ENCODE measurements at places on chromosomes 1 and 21. TPM values are rescaled to one million over a fixed set of nuclear protein-coding genes. Genes with fewer than 3 reads are reported as not detected.

DNA sequence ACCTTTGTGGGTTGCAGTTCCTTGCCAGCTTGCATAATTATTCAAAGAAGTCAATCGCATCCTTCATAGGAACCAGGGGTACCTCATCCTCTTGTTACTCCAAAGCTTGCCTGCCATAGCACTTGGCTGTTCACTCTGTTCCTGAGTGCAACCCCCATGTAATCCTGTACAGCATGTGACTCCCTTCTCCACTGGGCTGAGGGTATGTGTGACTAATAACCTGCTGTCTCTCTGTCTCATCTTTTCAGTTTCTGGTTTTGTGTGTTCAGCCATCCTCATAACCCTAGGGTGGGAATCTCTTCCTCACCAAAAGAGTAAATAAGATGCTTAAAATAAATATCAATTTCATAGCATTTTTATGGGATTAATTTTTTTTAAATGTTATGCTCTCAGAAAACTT lies 351.9 kb downstream of the S1PR1 start:
- no peak for DNase-seq

- no peak for DNase-seq
Observed at GRCh38 chr1:173669491-173669941, at the start of gene ANKRD45. TSS of gene ANKRD45 (minus strand) at chr1:173669851. CDS start at chr1:173659418, 10,433 bp downstream.

DNA sequence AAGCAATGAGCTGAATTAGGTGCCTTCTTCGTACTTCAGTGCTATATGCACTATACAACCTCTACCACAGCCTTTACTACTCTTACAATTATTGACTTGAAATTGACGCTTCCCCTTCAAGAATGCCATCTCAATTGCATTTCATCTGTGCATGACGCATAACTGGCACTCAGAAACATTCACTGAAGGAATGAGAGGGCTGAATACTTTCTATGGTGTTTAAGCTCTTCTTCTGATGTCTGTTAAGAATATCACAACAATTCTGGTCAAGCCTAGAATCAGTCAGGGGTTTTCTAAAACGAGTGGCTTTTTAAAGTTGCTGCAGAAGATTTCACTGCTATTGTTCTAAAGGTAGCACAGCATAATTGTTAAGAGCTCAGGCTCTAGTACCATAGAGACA lies 11.5 kb downstream of the DENND1B start:
- no peak for DNase-seq

DNA sequence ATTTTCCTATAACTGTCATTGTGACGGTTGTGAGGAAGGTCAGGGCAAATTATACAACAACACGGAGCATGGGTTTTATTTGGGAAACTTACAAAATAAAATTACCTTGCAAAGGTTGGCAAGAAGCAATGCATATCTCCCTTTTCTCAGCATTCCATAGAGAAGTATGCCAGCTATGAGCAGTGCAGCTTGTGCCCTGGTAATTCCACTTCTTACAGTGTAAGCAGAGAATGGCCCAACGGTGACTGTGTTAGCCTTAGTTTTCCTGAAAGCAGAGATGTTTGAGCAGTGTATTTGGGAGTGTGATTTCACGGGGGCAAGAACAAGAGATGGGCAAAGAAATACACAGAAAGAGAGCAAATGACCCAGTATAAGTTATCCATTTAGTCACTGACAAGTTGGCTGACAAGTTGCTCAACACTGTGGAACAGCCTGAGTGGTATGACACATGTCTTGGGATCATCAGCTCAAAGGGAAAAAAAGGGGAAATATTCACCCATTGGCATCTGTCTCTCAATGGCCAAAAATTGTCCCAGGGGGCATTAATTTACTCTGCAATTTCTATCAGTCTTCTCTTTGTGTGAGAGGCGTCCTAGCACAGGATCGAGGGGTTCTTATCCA lies 210.9 kb upstream of the NRIP1 start:
- DNase-seq: no peak

DNA sequence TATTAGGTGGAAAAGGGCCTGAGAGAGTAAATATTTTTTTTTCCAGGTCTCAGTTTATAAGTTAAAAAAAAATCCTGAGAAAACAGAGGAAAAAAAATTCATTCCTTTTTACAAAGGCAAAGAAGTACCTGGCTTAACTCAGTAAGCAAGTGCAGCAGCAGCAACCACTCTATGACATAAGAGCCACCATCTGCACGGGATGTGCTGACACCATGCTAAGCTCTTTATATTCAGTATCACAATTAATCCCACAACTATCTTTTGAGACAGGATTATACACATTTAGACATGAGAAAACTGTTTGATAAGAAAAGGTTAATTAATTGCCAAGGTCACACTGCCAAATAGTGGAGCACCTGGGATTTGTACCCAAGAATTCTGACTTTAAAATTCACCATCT lies 13.4 kb upstream of the DPT start:
- no peak for DNase-seq

- DNase-seq: no peak
Observed at GRCh38 chr1:5973771-5974170, 18.5 kb downstream of the NPHP4 start.

GRCh38 chr1:117020526-117021156 lies 19.1 kb downstream of the CD101 start:
- no peak for DNase-seq

DNA sequence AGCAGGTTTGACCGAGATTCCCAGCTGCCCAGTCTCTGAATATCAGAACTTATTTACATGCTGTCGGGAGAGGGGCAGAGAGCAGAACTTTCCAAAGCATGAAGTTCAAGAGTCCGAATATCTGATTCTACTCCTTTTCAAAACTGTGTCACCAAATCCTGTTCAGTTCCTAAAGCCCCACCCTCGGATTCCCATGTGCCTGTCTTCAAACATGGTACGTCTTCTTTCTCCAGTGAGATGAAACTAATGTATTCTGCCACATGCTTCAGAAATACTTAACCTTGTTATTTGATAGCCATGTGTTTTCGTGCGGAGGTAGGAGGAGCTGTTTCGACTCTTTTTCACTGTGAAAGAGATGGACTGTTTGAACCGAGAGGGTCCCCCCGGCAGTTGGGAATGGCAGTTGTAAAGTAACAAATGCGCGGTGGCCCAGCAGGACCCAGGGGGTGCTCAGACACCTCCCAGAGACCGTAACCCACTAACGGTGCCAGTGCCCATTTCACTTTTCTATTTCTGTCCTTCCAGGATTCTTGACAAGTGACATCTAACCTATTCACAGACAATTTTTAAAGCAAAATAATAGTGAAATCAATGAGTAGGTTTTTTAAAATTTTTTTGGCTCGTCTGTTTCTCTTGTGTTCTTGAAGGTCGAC lies 67.2 kb downstream of the ZBTB18 start:
- no peak for DNase-seq

- DNase-seq: no peak
Observed at GRCh38 chr21:28827422-28827821, 165.3 kb downstream of the LTN1 start.

- no peak for DNase-seq
Observed at GRCh38 chr1:26945728-26946127, 14.5 kb downstream of the KDF1 start.

DNA sequence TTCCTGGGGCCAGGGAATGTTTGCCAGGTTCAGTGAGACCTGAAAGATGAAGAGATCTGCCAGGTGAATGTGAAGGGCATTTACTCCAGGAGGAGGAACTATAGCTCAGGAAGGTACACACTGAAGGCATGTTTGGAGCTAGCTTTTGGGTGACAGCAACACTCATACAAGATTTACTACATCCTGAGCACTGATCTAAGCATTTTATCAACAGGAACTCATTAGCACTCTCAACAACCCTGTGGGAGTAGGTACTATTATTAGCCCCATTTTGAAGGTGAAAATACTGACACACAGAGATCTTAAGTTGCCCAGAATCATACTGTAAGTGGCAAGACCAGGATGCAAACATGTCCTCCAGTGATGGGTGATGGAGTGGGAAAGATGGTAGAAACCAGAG lies 6.7 kb downstream of the GADD45A start:
- no peak for DNase-seq

DNA sequence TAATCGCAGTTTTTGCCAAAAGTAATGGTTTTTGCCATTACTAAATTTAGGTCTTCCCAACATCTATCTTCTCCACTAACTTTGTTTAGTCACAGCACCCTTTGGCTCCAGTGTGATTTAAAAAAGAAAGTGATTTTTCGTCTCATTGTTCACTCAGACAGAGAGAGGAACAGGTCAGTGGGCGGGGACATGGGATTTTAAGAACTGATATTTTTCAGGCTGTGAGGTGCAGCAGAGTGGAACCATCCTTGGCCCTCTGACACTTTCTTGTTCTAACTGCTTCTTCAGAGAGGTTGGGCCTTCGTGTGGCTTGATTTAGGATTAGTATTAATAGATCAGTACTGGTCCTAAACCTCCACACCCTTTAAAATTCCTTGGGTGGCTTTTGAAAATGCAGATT lies 38.8 kb downstream of the CASQ2 start:
- DNase-seq: no peak

- no peak for DNase-seq
Observed at GRCh38 chr1:5901841-5902240, 90.4 kb downstream of the NPHP4 start.

GRCh38 chr21:38266732-38267131 lies 9.9 kb downstream of the KCNJ15 start:
- DNase-seq: no peak

- no peak for DNase-seq
Observed at GRCh38 chr1:23548704-23549143, 10.6 kb downstream of the ID3 start.

DNA sequence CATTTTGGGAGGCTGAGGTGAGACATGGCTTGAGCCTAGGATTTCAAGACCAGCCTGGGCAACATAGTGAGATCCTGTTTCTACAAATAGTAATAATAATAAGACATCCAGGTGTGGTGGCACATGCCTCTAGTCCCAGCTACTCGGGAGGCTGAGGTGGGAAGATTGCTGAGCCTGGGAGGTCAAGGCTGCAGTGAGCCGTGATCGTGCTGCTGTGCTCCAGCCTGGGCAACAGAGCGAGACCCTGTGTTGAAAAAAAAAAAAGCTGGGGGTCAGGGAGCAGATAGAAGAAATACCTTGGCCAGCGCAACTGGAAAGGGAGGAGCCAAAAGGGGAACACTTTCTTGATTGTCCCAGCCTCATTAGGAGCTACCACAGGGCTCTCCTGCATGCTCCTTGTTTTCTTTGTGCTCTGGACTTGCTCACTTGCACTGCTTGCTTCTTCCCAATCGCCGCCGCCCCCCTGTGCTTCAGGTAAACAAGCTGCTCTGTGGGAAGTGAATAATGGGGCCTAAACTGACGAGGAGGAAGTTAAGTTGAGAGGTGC lies 31.1 kb downstream of the PBX1 start:
- no peak for DNase-seq

DNA sequence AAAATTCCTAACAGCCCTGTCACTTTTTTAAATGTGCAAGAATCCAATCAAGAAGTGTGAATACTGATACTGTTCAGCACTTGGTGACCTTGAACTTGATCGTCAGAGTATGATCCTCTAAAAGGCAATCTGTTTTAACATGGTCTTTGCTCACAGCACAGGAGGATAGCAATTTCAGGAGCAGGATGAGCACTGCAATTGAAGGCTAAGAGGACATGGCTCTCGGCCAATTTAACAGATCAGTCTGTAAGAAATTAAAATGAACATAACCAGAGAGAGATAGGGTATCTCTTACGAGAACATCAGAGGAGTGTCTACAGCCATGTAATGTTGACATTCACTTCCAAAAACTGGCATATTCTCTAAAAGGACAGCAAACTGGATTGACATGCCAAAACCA lies 243.1 kb downstream of the LTN1 start:
- no peak for DNase-seq

GRCh38 chr1:23634840-23635651 lies 56.6 kb upstream of the RPL11 start:
- peak; percentile 48 for DNase-seq

- DNase-seq: no peak
Observed at GRCh38 chr1:66350001-66350547, 183.9 kb upstream of the SGIP1 start.

DNA sequence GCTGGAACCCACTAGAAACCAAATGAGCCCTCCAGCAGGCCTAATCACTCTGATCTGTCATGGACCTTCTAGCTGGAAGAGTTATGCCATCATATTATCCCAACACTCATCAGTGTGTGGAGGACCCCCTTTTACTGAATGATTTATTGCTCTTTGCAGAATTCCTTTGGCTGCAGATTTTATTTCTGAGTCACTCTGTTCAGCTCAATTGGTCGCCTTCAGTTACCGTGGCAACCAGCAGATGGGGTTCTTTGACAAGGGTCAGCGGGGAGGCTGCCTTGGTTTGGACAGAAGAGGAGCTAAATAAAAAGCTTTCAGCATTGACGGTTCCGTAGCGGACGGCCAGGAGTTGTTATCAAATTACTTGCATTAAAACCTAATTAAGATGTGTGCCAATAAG lies 220.1 kb downstream of the SDCCAG8 start:
- no peak for DNase-seq

GRCh38 chr1:164678136-164678700 lies 119.2 kb downstream of the PBX1 start:
- no peak for DNase-seq

GRCh38 chr21:14862794-14863720 lies 201.7 kb downstream of the NRIP1 start:
- no peak for DNase-seq

DNA sequence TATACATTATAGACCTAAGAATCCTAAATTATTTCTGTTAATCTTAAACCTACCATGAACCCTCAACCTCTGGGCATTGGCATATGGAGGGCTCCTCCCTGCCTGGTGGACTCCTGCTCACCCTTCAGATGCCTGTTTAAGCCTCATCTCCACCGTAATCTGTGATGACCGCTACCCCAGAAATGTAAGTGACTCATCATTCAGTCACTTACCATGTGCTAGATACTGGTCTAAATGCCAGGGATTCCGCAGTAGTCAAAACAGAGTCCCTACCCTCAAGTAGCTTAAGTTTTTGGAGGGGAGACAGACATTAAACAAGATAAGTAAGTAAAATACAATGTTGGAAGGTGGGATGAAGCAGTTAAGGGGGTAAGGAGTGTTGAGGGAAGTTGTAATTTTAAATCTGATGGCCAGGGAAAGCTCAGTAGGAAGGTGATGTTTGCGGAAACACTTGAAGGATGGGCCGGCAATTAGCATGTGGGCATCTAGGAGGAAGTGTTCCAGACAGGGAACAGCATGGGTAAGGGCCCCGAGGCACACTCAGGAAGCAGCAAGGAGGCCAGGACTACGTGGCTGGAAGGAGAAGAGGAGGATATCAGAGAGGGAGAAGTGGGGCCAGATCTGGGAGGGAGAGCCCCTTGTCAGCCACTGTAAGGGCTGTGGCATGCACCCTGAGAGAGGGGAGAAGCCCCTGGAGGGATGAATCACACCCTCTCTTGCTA lies 141.7 kb upstream of the HOOK1 start:
- DNase-seq: no peak

GRCh38 chr1:244813327-244813726 lies 22.1 kb upstream of the COX20 start:
- no peak for DNase-seq

Gene ZBTB37
- total RNA-seq: 4.6 TPM

Gene SLC26A9
- 0.23 TPM for total RNA-seq

Gene RYR2
- not detected for total RNA-seq

Gene ADGRL4
- 170 TPM for total RNA-seq

Gene ACTL8
- not detected for total RNA-seq
